Activated T-helper 1 cell treated with anti-CD3 and anti-CD28 coated beads, Interleukin-2, amount 50 U/mL, for 16 hours (primary cell): ENCODE measurements at places on chromosomes 13 and 19.

DNA sequence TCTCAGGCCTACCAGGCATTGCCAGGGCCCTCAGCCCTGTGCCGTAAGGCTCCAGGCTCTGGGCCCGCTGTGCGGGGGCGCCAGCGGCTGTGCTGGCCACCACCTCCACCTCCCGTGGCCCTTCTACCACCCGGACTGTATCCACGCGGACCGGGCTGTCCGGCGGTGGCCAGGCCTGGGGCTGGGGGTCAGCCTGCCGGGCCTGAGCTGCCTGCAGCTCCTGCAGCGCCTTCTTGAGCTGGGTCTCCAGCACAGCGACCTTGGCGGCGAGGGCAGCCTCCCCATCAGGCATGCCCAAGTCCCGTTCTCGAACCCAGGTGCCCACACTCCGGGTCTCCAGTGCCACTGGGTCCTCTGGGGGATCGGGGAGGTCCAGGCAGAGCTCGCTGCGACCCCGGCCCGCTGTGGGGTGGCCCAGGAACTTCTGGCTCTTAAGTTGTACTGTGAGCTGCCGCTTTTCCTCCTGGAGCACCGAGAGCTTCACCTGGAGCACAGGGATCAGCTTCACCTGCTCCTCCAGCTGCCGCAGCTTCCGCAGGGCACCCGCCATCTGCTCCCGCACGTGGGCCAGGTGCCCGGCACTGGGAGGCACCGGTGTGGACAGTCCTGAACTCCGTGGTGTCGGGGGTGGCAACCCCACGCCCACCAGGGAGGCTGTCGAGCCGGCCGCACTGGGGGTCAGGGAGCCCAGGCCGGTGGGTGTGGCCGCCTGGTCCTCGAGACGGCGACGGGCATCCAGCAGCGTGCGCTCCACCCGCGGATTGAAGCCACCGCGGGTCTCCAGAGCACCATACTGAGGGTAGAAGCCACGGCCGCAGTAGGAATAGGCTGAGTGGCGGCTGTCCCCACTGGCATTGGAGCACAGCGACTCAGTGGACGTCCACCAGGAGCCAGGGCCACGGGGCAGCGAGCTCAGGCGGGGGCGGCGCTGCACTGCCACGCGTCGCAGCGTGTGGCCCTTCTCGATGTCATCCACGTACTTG is 4.1 kb downstream of the KANK2 start:
- DNase-seq: no peak

DNA sequence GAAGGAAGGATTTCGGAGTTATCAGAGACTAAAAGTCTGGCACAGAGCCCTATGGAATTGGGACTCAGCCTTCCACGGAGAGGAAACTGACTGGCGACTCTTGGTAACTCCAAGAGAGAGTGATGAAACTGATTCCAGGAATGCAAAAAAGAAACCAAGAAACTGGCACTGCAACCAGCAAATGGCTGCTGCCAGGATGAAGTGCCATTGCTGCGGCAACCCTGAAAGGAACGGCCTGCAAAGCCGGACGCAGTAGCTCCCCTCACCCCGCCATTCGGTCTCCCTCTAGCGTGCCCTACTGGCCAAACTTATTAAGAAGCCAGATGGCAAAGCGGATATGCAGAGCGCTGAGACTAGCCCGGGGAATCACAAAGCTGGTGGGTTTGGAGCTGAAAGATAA is 236.0 kb downstream of the PCDH9 start:
- no peak for DNase-seq

- DNase-seq: no peak
Observed at GRCh38 chr19:48500830-48501493, 10.7 kb downstream of the LMTK3 start.

GRCh38 chr19:1524287-1524971 is 552 bp downstream of the PLK5 start:
- no peak for DNase-seq

DNA sequence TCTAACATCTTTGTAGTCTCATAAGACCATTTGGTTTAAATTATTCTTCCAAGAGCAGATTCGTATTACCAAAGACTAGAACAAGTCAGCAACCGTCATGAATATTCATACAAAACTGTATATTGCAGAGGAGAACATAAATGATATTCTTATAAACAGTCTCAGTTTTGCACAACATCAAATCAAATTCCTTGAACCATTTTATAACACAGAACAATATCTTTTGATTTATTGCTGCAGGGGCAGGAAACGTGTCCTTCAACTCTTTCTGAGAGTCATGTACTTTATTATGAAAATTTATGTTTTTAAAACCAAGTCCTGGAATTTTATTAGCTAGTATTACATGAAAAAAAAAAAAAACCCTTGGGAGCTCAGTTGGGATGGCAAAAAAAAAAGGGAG is 26.2 kb downstream of the SIGLECL1 start:
- no peak for DNase-seq

DNA sequence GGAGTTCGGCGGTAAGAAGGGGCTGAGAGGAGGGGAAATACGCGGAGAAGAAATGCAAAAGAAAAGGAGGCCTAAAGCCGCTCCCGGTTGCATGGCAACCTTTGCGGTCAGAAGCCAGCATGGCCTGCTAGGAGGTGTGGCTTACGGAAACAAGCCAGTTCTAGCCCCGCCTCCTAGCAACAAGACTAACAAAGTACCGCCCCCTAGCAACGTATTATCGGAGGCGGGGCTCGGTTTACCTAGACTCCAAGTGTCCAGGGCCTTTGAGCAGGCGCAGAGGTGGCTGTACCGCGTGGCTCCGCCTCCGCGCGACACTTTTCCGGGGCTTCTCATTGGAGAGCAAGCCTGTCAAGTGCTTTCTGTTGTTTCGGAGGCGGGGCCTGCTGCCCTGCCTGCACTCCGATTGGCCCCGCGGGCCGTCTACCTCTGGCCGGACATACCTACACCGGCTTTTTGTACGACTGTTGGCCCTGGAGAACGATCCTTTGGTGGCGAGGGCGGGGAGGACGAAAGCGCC is 339 bp upstream of the CYTH2 start:
- DNase-seq: peak; percentile 98

DNA sequence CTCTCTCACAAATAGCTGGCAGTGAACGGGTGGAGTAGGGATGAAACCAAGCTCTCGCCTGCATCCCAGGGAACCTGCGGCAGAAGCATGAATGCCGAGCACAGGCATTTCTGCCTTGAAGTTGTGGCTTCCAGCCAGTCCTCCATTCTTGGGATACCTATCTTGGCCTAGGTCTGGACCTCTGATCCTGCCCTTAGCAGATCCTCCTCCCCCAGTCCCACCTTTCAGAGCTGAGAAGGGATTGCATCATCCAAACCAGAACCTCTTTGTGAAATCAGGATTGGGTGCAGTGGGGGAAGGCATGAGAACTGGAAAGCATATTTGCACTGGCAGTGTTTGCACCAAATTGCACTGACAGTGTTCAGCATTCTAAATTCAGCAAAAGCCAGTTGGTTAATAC is 5.8 kb downstream of the ZNF780A start:
- DNase-seq: no peak

- no peak for DNase-seq
Observed at GRCh38 chr13:90732049-90732448, 615.4 kb upstream of the MIR17HG start.

GRCh38 chr13:60661521-60661920 is 264.5 kb downstream of the TDRD3 start:
- DNase-seq: no peak

- no peak for DNase-seq
Observed at GRCh38 chr13:29548722-29549121, 46.8 kb downstream of the SLC7A1 start.

- DNase-seq: no peak
Observed at GRCh38 chr13:69524459-69525150, 583.0 kb upstream of the ATXN8OS start.

DNA sequence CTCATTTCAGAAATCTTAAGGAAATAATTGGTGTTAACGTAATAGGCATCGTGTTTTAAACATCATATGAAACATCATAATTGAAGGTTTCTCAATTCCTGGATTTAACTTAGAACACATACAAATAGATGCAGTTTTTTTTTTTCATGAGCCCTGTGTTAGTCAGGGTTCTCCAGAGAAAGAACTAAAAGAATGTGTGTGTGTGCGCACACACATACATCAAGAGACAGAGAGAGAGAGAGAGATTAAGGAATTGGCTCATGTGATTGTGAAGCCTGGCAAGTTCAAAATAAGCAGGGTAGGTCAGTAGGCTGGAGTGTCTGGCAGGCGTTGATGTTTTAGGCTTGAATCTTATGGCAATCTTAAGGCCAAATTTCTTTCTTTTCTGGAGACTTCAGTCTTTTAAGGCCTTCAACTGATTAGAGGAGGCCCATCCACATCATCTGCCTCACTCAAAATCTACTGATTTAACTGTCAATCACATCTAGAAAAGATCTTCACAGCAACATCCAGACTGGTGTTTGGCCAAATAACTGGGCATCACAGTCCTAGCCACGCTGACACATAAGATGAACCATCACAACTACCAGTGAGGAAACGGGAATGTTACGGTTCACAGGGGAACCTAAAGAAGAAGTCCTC is 25.2 kb downstream of the SPATA13 start:
- DNase-seq: no peak

GRCh38 chr13:110157718-110158117 is 149.2 kb downstream of the COL4A1 start:
- no peak for DNase-seq
